Pancreas (tissue), 10 donors: ENCODE measurements at places on chromosomes 13 and 19. TPM values are rescaled to one million over a fixed set of nuclear protein-coding genes. Genes with fewer than 3 reads are reported as not detected.
A peak's percentile ranks its signal among the peaks of the same experiment; 100 is the strongest.

DNA sequence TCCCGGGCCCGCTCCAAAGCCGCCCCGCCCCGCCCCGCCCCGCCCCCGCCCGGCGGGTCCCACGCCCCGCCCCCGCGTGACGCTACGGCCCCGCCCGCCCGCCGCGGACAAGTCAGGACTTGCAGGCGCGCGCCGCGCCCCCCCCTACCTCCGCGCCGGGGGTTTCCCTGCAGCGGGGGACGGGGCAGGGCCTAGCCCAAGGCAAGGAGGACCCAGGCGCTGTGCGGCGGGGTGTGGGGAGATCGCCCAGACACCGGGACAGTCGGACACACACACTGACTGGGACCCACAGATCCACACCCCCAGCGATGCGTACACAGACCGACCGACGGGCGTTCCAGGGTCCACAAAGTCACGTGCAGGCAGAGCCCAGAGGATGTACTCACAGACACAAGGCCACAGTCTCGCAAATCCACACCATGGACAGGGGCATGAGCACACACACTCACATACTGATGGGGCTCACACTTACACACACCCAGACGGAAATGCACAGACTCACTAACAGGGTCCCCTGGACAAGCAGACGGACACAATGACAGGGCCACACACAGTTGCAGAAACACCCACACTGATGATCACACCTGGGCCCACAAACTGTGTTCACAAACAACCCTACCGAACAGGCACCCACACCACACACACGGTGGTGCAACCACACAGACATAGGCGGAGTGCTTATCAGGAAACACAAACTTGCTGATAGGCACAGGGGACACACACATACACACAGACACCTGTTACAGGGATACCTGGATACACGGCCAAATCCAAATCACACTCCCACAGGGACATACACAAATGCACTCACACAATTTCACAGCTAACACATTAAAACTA is 436 bp upstream of the BBC3 start:
- DNase-seq, result peak; percentile 97

- DNase-seq, result peak; percentile 18
Measured at GRCh38 chr13:42524487-42525034, 49.4 kb upstream of the TNFSF11 start.

DNA sequence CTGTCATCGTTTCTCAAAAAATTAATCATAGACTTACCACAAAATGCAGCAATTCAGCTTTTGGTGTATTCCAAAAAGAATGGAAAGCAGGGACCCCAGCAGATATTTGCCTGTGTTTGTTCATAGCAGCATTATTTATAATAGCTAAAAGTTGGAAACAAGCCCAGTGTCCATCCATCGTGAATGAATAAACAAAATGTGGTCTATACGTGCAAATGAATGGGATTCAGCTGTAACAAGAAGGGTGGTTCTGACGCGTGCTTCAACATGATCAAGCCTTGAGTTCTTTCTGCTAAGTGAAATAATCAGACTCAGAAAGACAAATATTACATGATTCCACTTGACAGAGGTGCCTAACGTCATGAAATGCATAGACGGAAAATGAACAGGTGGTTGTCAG is 36.4 kb downstream of the PSG11 start:
- DNase-seq, result no peak

GRCh38 chr13:28953714-28954418 is 133.7 kb downstream of the MTUS2 start:
- no peak for DNase-seq

DNA sequence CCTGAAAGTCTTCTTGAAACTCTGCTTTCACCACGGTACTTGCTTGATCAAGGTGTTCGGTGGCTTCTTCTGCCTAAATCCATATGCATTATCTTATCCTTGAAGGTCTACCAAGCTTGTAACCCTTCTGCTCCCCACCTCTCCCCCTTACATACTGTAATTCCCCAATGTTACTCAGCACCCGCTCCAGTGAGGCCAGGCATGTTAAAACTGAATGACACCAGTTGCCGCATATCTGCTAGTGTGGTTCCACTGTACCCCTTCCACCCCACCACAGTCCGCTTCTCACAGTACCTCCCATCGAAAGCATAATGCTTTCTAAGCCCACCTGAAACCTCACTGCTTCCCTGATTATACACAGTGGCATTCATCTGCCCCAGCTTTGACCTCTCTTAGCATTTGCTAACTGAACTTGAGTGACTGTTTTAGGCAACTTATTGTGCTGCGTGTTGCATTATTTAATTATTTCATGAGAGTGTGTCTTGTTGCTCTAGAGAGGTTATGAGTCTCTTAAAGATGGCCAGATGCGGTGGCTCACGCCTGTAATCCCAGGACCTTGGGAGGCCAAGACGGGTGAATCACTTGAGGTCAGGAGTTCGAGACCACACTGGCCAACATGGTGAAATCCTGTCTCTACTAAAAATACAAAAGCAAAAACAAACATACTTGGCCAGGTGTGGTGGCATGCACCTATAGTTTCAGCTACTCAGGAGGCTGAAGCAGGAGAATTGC is 87.6 kb upstream of the MBNL2 start:
- no peak for DNase-seq

DNA sequence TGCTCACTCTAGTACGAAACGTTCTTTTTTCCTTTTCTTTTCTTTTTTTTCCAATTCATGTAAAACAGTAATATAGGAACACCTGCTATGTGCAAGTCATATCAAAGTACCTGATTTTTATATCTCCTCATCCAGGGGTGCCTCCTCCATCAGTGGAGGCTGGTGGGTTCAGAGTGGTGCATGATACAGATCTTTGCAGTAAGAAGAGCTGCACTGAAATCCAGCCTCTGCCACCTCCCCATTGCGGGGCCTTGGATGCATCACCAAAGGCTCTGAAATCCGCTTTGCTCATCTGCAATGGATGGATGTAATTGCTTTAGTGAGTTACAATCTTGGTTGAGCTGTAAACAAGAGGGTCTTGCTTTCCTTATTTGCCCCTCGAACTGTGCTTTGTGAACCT is 38.3 kb downstream of the GPR12 start:
- no peak for DNase-seq

DNA sequence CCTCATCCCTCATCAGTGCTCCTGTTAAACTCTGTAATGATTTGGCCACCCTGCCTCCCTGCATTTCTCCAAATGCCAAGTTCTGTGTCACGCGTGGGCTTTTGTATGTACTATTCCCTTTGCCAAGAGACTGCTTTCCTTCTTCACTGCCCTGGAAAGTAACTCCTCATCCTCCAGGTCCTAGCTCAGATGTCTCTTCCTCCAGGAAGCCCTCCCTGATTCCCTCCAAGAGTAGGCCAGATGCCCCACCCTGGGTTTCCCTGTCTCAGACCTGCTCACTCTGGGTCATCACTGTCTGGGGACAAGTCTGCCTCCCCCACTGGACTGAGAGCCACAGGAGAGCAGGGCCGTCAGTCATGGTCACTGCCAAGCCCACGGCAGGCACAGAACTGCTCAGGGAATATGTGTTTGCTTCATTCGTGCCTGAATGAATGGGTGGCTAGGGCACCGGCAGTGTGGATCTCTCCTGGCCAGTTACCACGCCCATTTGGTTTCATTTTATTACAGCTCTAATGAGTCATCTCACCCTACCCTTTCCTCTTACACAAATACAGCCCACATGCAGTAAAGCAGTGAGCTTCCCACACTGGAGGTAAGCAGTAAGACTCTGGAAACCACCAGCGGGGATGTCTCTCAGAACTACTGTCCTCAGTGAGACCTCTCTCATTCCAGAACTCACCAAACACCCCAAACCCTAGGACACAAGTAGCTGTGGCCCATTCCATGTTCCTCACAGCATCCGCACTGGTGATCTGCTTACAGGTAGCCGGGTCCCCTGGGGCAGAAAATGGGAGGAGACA is 12.1 kb upstream of the GPR4 start:
- no peak for DNase-seq

DNA sequence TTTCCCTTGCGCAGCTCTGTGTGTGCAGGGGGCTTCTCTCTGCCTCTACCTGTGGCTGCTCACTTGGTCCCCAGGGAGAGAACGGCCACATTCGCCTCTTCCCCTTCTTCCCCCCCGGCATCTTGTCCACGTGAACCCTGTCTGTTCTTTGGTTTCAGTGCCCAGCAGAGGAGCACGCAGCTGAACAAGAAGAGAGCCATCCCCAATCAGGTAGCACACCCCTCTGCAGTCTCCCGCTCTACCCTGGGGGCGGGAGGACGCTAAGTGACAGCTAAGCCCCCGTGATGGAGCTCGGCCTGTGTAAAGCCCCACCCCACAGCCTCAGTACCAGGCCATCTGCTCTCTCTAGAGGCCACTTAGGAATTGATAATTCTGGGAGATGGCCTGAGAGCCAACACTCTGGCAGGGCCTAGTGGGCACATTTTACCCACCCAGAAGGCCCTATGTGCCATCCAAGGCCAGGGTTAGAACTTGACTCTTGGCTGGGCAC is 30.2 kb downstream of the TMED1 start:
- no peak for DNase-seq

GRCh38 chr19:48878196-48879024 is 6.2 kb downstream of the PPP1R15A start:
- DNase-seq, result no peak

DNA sequence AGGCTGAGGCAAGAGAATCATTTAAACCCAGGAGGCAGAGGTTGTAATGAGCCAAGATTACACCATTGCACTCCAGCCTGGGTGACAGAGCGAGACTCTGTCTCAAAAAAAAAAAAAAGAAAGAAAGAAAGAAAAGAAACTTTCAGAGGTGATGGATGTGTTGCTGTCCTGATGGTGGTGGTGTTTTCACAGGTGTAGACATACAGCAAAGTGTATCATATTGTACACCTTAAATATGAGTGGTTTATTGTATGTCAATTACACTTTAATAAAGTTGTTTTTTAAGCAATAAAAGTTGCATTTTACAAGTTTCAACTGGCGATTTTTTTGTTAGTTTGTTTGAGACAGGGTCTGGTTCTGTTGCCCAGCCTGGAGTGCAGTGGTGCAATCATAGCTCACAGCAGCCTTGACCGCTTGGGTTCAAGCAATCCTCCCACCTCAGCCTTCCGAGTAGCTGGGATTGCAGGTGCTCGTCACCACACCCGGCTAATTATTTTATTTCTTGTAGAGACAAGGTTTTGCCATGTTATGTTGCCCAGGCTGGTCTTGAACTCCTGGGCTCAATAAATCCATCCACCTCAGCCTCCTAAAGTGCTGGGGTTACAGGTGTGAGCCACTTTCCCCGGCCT is 13.5 kb upstream of the INSR start:
- DNase-seq, result no peak

GRCh38 chr19:36987091-36987490 is 71.0 kb downstream of the ZNF568 start:
- no peak for DNase-seq

GRCh38 chr19:15911599-15912235 is 13.8 kb upstream of the CYP4F2 start:
- peak; percentile 60 for DNase-seq

DNA sequence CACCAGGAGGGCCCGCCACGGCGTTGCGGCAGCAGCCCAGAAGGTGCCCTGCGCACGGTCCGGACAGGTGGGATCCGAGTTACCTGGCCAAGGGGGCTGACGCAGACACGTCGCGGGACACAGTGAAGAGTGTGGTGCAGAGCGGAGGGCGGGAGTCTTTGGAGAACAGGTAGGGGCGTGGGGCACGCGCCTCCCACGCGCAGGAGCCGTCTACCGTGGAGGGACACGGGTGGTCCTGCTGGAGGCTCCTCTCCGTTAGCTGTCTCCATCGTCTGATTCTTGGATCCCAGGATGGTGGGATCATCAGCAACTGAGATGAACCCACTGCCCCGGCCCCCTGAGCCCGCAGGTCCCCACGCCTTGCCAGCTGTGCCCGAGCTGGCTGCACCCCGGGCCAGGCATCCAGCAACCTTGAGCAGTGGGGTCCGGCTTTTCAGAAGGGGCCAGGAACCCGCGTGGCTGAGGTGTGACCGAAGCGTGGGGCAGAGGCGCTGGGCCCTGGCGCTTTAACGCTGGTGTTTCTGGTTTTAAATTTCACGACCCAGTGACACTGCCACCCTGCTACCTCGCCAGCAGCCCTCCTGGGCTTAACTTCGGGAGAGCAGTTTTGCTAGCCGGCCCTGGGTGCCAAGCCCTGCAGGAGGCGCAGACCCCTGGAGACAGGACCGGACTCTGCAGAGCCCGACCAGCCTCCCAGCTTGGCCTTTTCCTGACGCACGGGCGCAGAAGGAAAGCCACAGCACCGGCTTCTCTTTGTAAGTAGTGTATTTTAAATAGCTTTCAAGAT is 7.3 kb downstream of the FGF22 start:
- DNase-seq, result no peak

DNA sequence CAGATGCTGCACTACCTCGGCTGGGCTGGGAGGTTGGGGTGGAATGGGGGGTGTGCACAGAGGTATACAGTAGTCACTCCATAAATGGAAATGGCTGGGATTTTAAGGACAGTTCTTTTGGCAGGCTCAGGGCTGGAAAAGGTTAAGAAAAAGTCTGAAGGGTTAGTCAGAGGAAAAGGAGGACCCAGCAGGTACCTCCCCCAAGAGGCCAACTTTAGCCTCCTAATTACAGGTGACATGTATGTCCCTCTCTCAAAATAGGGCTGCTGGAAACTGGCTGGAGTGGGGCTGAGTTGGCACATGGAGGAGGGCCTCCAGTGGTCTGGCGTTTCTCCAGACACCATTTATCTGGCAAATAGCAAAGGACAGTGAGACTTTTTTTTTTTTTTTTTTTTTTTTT is 994 bp downstream of the CCDC194 start:
- no peak for DNase-seq

GRCh38 chr13:34201050-34201913 is 383.3 kb downstream of the RFC3 start:
- no peak for DNase-seq

GRCh38 chr19:34241513-34242337 is 12.6 kb upstream of the GARRE1 start:
- DNase-seq, result peak; percentile 74

- DNase-seq, result no peak
Measured at GRCh38 chr13:75881109-75881775, 245.1 kb downstream of the LMO7 start.

GRCh38 chr13:47845981-47846380 is 155.1 kb downstream of the SUCLA2 start:
- no peak for DNase-seq

DNA sequence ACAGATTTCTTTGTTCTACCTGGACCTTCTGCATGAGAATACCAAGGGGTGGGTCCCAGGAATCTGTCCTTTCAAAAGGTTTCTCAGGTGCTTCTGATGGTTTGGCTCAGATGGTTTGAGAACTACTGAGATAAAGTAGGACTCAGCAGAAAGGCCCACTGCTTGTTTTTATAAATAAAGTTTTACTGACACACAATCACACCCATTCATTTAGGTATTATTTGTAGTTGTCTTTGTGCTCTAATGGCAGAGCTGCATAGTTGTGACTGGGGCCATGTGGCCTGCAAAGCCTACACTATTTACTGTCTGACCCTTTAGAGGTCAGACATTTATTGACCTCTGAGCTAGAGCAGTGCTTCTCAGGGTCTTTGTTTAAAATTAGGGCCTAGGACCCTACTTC is 17.6 kb downstream of the EDDM13 start:
- no peak for DNase-seq

The ZNF737 gene
- 25.3 TPM for total RNA-seq

The CFD gene
- 2.5 TPM for total RNA-seq

The MADCAM1 gene
- total RNA-seq, result 0.79 TPM

The FBN3 gene
- total RNA-seq, result not detected

The ACTMAP gene
- total RNA-seq, result 6.3 TPM

The ZNF254 gene
- 6.9 TPM for total RNA-seq

The PBX4 gene
- 0.18 TPM for total RNA-seq

The ZFR2 gene
- not detected for total RNA-seq

The VSTM1 gene
- not detected for total RNA-seq

The GIPC3 gene
- 0.28 TPM for total RNA-seq

The PNMA8B gene
- total RNA-seq, result 0.69 TPM

The ATP4B gene
- not detected for total RNA-seq

The PDX1 gene
- 17.1 TPM for total RNA-seq
